ENCODE measurements at places on chromosomes 4 and X.

DNA sequence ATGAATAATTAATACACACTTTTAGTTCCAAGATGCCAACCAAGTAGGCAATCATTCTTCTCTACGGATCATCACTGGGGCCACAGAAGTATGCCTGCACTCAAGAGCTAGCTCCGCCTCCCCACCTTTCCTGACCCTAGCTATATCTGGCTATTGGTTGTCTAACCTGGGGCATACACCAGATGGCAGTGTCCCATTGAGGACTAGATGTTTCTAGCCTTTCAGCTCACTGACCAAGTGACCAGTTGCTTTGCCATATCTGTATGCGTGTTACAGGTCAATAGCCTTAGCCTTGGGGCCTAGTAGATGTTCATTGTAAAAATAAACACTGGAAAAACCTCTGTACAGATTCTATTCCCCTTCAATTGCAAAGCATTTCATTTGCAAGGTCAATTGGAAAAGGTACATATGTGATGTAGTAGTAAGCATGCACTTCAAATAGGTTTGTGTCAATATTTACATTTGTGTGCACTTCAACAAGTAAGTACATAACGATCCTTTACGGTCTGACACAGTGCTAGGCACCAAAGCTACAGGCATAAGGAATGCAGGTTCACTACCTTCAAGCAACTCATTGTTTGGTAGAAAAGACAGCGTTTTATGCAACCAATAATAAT is 521.7 kb downstream of the PPARGC1A start:
- DNase-seq: no peak

DNA sequence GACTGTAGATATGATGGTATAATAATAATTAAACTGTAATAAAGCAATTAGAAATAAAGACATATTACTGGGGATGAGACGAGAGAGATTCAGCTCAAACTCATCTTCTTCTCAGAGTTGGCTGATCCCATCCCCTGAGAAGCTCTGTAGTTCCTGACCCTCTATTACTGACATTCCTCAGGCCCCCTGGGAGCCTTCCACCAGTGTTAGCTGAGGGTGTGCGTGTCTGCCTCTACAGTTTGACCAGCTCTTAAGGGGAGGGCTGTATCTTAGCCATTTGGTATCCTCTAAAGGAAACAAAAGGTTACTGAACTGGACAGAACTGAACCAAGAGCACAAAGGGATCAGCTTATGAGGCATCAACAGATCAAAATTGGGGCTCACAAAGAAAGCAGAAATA is 11.2 kb downstream of the FHDC1 start:
- DNase-seq: no peak

DNA sequence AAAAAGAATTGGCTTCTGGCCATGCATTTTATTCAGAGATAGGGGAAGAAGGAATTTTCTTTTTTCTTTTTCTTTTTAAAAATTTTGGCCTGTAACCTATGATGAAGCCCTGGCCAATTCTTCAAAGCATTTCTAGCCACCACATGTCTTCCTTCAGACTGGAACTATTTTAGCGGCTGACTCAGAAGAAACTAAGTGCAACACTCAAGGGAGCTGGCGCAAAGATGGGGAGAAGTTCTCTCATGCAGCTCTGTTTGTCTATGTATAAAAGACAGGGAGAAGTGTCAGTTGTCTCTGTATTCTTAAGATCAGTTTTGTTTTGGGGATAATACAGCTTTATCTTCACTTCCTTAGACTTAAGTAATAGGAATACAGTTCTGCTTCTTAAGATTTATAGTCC is 46.1 kb downstream of the MBNL3 start:
- DNase-seq: no peak

GRCh38 chr4:77930876-77931275 is 68.2 kb downstream of the MRPL1 start:
- DNase-seq: peak; percentile 7

DNA sequence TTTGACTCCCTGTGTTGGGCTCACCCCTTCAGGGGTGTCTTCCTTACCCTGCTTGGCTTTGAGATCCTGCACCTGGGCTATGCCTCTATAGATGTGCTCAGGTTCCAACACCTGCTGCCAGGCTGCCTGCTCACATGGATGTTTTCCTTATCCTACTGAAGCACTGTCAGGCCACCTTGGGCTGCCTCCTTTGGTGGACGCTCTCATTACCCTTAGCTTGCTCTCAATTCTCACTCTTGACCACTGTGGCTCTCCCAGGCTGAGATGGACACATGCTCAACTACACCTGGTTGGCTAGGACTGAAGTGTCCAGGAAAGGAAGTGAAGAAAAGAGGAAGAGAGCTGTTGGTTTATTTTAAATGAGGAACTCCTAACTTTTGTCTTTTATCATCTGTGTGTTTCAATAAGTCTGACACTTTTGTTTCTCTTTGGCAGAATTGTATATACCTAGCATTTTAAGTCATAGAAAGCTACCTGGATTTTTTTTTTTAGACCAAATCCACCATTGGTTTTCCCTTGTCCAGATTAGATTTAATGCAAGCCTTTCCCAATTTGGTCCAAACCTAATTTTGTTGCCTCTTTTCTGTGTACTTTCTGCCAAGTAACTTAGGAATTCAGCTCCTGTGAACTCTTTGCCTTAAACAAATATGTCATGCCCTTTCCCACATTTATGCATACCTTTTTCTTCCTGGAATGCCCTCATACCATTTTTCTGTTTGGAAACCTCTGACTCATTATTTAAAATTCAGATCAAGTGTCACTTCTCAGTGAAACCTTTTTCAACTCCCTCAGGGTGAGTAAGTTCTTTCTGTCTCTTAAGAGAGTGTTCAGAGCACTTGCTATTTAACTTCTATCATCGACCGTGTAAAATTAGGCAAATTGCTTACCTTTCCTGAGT is 175.8 kb downstream of the GC start:
- no peak for DNase-seq

DNA sequence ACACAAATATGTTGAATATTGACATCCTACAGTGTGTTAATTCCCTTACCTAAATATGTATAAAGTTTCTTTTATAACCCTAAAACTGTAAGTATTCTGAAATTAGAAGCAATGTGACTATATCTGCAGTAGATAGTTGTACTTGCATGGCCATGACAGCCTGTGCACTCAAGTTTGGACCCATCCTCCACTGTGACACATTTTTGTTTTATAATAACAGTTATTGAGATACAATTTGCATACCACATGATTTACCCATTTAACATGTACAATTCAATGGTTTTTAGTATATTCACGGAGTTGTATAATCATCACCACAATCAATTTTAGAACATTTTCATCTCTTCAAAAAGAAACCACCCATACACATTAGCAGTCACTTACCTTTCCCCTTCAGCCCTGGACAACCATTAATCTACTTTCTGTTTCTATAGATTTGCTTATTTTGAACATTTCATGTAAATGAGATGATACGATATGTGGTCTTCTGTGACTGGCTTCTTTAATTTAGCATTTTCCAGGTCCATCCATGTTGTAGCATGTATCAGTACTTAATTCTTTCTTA is 29.6 kb downstream of the HERC3 start:
- DNase-seq: no peak

- no peak for DNase-seq
These were observed 162.3 kb downstream of the PCDH7 start for GRCh38 chr4:30882443-30882842.

DNA sequence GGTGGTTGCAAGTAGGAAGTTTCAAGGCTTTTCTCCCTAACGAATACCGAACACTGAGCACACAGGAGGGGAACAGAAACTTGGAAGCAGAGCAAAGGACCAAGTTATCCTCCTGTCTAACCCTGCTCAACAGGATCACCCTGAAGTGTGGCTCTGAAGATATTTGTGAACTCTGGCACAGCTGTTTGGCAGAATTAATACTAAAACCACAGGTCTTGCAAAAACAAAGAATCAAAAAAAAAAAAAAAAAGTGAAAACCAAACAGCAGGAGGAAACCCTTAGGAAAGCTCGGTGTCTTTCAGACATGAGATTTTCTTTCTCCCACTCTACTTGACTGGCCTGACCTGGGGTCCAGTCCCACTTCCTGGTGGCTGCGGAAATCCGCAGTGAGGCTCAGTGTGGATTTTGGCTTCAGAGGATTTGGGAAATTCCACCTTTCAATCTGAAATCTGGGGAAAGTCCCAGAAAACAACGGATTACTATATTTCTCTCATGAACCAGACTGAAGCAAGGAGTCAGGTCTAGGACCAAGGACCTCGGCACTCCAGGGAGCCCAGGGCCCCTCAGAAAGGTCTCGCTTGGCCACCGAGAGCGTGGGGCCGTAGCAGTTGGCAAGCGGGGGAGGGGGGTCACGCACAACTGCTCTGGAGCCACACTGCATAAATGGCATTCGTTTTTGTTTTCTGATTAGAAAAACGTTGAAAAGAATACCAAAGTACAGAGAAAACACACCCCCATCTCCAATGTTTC is 867 bp downstream of the TIFA start:
- DNase-seq: peak; percentile 69

GRCh38 chrX:149510386-149510785 is 5.3 kb upstream of the IDS start:
- DNase-seq: peak; percentile 5

- DNase-seq: peak; percentile 37
These were observed 199.2 kb downstream of the SHROOM3 start for GRCh38 chr4:76634220-76634619.

GRCh38 chrX:122475306-122475705 is 708.8 kb upstream of the GRIA3 start:
- DNase-seq: no peak

- no peak for DNase-seq
These were observed 49.2 kb downstream of the FHIP1A start for GRCh38 chr4:151458148-151458547.

DNA sequence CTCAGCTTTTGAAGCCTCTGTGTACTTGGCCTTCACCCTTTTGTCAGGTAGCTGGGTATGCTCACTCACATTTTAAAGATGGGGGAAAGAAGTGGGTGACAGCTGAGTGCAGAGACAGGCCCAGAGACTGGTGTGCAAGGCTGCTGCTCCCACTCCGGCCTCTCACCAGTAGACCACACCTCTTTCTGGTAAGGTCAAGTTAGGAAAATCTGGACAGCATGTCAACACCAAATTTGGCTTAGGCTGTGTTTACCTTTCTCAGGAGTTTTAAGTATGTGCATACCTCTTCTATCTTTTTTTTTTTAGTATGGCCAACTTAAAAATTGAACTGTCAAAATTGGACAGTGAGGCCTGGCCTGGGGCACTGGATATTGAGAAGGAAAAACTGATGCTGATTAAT is 66.6 kb downstream of the CLDN22 start:
- DNase-seq: no peak

GRCh38 chr4:120526033-120526432 is 396.5 kb downstream of the PRDM5 start:
- DNase-seq: no peak

DNA sequence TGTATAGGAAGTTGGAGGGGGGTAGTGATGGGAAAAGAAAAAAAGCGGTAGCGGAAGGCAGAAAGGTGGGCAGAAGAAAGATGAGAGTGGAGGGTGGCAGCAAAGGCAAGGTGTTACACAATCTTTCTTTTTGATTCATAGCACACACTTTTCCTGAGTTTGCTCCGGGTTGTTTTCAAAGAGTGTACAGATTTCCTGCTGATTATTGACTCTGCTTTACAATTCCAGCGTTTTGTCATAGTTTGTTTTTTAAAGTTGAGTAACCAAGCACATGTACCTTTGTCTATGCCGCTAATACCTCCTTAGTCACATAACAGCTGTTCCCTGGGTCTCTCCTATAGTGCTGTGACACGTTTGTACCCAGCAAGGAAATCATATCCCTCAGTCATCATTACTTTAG is 50.3 kb downstream of the AGA start:
- no peak for DNase-seq

- peak; percentile 26 for DNase-seq
These were observed 246.6 kb downstream of the OPHN1 start for GRCh38 chrX:68186552-68187262.

DNA sequence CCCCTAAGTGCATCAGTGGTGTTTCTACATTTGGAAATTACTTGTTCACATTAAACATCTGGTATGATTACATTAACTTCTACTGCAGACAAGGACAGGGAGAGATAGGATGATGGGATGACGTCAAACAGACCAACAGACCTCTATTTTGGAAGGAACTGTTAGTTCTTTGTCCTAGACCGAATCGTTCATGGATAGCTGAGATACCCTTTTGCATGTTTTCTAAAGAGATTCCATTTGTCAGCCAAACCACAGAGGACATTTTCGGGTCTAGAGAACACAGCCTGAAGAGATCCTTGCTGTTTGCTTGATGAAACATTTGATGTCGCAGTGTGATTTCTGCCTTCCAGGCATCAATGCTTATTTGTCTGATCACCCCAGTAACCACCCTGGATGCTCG is 27.7 kb downstream of the CHST7 start:
- DNase-seq: no peak

- DNase-seq: peak; percentile 20
These were observed 471.8 kb downstream of the KCNIP4 start for GRCh38 chr4:21476757-21477156.

- no peak for DNase-seq
These were observed 59.9 kb upstream of the CHRNA9 start for GRCh38 chr4:40275065-40275730.

DNA sequence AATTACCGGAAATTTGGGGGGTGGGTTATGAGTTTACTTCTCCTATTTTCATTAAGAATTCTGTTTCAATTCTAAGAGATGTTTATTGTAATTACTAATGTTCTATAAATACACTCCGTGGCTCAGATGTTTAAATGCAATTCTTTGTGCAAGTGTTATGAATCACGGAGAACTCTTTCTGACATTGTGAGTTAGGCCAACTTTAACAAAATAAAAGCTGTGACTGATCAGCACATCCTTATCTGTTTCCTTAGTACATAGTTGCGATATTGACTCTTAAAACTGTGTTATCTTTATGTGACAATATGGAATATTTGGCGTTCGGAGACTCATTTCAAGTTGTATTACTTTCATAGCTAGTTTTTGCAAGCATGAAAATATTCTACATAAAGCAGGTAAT is 902 bp downstream of the KLHL4 start:
- peak; percentile 69 for DNase-seq

- no peak for DNase-seq
These were observed 82.6 kb downstream of the CHM start for GRCh38 chrX:85964744-85965143.

DNA sequence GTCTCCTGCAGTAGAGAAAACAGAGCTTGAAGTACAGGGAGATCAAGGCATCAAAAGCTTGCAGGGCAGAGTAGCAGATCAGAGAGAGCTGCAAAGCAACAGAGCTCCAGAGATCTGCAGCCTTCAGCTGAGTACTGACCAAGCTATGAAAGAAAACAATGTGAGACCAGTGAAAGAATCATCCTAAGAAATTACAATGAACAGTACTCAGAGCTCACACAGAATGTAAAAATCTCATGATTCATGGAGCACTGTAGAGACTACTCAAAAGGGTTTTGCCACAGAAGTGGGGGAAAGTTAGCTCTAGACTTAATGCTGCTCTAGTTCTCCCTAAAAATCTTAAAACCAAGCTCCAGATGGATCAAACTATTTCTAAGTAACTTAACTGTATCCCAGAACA is 80.0 kb upstream of the MAB21L2 start:
- no peak for DNase-seq

- DNase-seq: no peak
These were observed 2.2 kb upstream of the HTR2C start for GRCh38 chrX:114581528-114582263.

DNA sequence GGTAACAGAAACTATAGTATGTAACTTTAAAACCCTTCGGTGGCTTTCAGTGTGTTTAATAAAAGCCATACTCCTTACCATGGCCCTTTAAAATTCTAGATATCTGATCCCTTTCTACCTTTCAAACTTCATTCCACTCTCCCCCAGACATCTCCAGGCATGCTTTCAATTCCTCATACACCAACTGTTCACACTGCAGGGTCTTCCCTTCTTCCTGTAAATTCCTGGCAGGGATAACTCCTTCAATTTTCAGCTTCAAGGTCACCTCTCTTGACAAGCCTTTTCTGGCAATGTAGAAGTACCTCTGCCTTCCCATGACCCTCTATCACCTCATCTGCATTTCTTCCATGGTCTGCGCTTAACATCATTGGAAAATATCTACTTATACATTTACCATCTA is 60.8 kb downstream of the WDFY3 start:
- DNase-seq: no peak

Measured in endothelial cell of umbilical vein (primary cell).